Stimulated activated CD4-positive, alpha-beta T cell treated with anti-CD3 and anti-CD28 coated beads, TNF-alpha, amount 100 ng/mL, for 48 hours (primary cell): ENCODE measurements at places on chromosomes 1 and 21.

DNA sequence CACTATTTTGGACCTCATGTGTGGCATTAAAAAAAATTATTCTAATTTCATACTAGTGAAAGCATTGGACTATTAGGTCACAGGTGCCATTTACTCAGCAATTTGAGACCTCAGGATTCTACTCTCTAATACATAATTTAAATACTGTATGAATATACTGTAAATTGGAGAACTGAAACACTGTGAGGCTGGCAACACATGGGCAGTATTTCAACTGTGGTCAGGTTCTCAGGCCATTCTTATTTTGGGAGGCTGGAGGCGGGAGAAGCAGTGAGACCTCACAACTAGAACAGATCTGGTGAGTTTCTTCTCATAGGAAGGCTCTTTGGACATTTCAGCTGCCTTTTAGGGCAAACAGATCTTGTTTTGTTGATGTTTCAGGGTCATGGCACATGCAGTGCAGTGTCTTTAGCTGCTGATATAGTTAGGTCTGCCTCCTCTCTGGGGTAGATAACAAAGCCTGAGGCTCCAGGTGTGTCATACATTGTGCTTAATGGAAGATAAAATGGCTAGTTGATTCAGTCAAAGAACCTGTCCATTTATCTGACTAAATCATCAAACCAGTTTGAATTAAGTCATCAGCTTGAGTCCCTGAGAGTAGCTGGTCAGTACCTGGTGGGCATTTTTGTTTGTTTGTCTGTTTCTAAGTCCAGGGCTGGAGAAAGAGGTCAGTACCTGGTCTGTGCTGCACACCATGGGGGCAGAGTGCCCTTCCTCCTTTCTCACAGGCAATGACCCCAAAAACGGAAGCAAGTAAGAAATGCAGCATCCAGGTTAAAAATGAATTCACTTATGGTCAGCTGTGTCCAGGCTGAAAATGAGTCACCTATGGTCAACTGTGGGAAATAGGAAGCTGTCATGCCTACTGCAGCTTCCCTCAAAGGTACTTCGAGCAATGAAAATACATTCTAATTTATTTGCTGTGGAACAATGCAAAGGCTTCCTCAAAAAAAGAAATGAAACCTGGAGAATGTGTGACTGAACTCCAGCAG, 216.2 kb downstream of the SDCCAG8 start:
- no peak for DNase-seq

GRCh38 chr1:222240536-222241181, 307.2 kb downstream of the HHIPL2 start:
- DNase-seq, result no peak

GRCh38 chr1:31872658-31873636, 57.1 kb upstream of the SPOCD1 start:
- DNase-seq, result no peak

GRCh38 chr1:58047265-58047858, 499.2 kb downstream of the OMA1 start:
- peak; percentile 3 for DNase-seq

- DNase-seq, result no peak
Measured at GRCh38 chr1:67677408-67677807, 7.6 kb upstream of the GADD45A start.

DNA sequence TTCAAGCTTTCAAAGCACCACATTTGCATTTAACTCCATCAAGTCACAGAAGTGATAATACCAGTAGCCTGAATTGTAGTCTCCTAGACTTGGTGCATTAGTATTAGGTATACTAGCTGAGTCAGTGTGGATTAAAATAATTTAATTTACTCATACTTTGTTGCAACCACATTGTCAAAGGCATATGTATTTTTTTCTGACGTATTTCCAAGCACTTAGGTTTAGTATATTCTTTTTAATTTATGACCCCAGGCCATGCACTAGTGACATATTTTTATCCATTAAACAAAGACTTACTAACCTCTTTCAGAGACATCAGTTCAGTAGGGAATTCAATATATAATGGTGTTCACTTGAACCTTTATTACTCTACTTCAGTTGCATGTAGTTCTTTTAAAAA, 1894.5 kb downstream of the NCAM2 start:
- DNase-seq, result no peak

DNA sequence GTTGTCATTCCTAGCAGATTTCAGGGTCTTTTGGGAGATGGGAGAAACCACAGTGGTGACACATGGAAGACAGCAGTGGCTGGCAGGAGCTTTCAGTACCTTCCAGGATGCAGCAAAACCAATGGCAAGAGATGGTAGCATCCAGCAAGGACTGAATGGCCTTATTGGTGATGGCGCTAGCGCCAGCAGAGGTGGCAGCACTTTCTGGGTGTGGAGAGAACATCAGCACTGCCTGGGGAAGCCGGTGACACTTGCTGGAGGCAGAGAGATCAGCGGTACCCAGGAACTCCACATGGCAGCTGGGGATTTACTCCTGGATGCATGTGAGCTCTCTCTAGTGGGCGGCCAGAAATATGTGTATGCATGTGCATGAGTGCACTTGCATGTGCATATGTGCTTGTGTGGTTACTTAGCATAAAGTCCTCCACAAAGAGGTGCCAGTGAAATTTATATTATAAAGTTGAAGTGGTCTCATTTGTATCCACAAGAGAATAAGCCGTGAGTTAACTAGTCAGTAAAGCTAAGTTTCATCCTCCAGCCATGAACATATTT, 364.7 kb downstream of the LMX1A start:
- DNase-seq, result no peak

DNA sequence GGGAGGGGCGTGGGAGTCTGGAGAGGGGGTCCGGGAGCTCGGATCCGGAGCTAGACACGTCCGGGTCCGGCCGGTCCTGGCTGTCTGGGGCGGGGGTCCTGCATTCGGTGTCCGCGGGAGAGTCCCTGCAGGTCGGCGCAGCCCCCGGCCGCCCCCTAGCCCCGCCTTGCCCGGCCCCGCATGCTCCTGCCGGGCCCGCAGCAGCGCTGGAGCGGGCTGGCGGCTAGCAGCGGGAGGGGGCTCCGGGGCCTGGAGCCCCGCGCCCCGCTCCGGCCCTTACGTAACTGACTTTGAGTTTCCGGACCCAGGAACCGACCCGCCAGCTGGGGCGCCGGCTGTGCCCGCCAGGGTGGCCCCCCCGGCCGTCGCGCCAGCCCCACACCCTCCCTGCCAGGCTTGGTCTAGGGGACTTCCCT, 26.9 kb upstream of the EPB41 start:
- peak; percentile 19 for DNase-seq

GRCh38 chr1:155199792-155200191, 7.9 kb downstream of the THBS3 start:
- no peak for DNase-seq

- DNase-seq, result no peak
Measured at GRCh38 chr1:227124473-227124872, 184.4 kb downstream of the COQ8A start.

GRCh38 chr1:35564037-35564883, 6.7 kb downstream of the NCDN start:
- DNase-seq, result peak; percentile 64

DNA sequence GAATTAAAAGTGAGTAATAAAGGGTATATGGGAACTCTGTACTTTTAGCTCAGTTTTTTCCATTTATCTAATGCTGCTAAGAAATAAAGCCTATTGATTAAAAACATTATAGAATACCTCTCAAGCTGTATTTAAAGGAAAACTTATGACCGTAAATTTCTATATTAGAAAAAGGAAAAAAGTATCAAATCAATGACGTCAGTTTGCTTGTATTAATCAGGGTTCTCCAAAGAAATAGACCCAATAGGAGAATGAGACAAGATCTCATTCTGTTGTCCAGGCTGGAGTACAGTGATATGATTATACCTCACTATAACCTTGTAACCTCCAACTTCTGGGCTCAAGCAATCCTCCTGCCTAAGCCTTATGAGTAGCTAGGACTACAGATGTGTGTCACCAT, 15.4 kb upstream of the LRIF1 start:
- no peak for DNase-seq

DNA sequence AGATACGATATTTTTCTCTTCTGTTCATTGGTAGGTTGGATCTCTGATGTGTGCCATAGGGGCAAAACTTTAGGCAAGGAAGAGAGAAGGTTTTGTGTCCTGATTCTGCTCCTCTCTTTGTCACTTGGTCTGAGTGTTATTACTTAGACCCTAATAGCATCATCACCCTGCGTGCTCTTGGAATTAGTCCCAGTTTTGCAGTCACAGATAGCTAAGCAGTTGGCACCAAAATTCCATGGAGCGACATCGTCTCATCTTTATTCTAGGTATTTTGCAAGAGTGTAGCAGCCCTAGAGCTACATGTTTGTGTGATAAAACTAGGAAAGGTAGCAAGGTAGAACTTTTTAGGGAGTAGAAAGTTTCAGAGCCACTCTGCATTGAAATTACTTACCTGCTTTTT, 23.8 kb downstream of the PIP5K1A start:
- no peak for DNase-seq

DNA sequence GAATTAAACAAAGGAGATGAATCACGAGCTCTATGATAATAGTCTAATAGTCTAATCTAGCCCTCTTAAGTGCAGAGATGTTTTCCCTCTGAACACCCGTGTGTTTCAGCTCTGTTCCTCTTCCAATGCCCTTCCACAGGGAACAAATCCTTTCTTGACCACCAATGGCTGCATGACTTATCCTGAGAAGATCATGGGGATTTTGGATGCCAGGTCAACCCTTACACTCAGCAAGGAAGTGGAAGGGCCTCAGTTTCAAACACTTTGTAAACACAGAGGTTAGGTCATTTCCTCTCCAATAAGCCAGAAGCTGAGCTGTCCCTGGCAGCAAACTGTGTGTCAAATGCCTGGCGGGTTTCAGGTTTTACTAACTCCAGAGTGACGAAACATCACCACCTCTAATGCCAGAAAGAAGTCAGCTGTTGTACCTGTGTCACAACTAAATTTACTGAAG, 200.0 kb downstream of the GABPA start:
- DNase-seq, result peak; percentile 1

DNA sequence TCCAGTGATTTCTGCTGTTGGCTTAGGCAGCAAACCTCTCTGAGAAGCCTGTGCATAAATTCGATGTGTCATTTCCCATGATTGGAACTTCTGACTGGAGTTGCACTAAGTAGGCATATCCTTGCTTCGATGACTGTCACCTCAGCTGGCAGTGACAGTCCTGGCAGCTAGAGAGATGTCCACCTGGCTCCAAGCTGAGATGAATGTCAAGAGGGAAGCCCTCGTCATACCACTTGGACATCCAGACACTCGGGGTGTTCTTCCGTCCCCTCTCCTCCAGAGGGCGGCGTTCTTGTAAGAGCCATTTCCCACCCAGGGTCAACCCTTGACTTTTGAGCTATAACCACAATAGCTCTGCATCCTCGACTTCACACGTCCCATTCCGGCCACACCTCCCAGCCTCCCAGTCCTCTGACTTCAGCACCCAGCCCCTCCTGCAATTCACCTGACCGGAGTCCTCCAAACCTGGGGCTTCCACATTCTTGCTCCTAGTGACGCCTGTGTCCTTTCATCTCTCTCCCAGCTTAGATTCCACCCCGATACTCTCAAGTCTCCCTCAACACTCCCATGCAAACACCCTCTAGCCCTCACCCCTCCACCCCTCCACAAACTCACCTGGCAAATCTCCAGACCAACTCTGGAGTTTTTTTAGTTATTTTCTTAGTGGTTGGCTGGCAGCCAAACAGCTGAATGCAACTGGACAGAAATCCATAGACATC, 17.3 kb downstream of the CA6 start:
- no peak for DNase-seq

GRCh38 chr1:57281324-57281723, 142.5 kb downstream of the DAB1 start:
- no peak for DNase-seq

GRCh38 chr1:244205171-244205570, 154.1 kb downstream of the ZBTB18 start:
- no peak for DNase-seq

DNA sequence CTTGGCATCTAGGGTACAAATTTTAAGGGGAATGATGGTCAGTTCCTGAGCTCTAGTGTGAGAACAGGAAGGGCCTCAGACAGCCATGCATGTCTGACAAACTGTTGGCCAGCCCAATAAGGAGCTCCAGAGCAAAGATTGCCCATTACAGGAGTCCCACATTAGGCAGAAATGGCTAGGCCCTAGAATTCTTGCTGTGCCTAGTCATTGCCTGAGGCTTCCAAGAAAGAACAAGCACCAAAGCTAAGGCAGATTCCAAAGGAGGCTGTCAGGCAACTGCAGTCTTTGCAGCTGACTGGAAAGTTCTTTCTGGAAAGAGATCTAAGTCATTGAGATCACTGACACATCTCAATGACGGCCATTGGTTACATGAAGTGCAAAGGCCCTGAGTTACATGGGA, 3.9 kb upstream of the STIL start:
- no peak for DNase-seq

- DNase-seq, result no peak
Measured at GRCh38 chr21:44687671-44688070, 5.7 kb upstream of the KRTAP12-1 start.

DNA sequence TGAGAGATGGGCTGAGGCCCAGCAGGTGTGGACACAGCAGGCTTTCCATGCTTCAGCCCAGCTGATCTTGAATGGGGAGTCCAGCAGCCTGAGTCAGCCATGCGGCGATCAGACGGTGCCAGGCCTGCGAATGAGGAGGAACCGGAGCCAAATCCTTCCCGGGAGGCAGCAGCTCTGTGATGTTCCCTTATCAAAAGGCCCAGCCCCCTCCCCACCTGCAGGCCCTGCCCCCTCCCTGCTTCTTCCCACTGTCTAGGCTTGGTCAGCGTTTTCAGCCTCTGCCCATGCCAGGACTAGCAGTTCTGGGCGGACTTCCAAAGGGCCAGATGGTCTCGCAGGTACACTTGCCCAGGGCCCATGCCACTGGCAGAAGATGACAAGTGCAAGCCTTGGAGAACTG, 253.8 kb downstream of the KAZN start:
- no peak for DNase-seq

GRCh38 chr1:91026777-91027176, 4.9 kb upstream of the ZNF644 start:
- DNase-seq, result no peak

GRCh38 chr1:2089051-2089450, 38.8 kb downstream of the PRKCZ start:
- DNase-seq, result no peak

DNA sequence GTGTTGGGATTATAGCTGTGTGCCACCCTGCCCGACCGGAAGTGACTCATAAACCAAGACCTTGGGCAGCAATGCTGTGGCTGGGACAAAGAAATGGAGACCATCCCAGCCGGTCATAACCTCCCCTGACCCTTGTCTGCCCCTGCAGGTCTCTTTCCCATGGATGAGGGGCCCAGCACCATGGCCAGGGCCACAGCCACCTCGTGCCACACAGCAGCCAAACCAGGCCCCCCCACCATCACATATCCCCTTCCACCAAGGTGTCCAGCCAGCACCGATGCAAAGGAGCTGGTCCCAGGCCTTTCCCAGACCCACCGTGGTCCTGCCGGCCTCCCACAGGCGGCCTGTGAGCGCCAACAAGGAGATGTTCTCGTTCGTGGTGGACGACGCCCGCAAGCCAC, 42.2 kb downstream of the FHAD1 start:
- no peak for DNase-seq

- no peak for DNase-seq
Measured at GRCh38 chr1:204940591-204940990, 69.9 kb downstream of the NFASC start.

- DNase-seq, result no peak
Measured at GRCh38 chr1:226135059-226135651, 51.4 kb downstream of the ACBD3 start.

GRCh38 chr1:100810360-100810759, 84.3 kb downstream of the EXTL2 start:
- DNase-seq, result no peak

- DNase-seq, result no peak
Measured at GRCh38 chr1:87728169-87728568, 399.5 kb downstream of the LMO4 start.
